Kidney epithelial cell (primary cell): ENCODE measurements at places on chromosomes 16 and 17. TPM values are rescaled to one million over a fixed set of nuclear protein-coding genes. Genes with fewer than 3 reads are reported as not detected.

The PRDM7 gene
- total RNA-seq = not detected in 2 replicates

The GPRC5B gene
- 11.2 and 14.0 TPM in 2 replicates for total RNA-seq

The MPP3 gene
- total RNA-seq = 4.1 and 13.2 TPM in 2 replicates

The RAPGEFL1 gene
- 2.3 and 3.4 TPM in 2 replicates for total RNA-seq

The FNDC8 gene
- total RNA-seq = not detected in 2 replicates

The BRD7 gene
- total RNA-seq = 51.7 and 61.3 TPM in 2 replicates

The PLCG2 gene
- total RNA-seq = 12.3 and 17.3 TPM in 2 replicates

The CNTNAP1 gene
- total RNA-seq = 5.8 and 7.0 TPM in 2 replicates

The HID1 gene
- 25.2 and 28.5 TPM in 2 replicates for total RNA-seq

The NPIPB13 gene
- total RNA-seq = 0.46 and 0.55 TPM in 2 replicates

The RDM1 gene
- total RNA-seq = not detected in 2 replicates

The BCAR1 gene
- total RNA-seq = 93.8 and 119 TPM in 2 replicates

The TMEM256 gene
- total RNA-seq = 66.9 and 77.1 TPM in 2 replicates

The PITPNM3 gene
- total RNA-seq = 1.6 and 2.2 TPM in 2 replicates

The ST6GALNAC2 gene
- total RNA-seq = 9.9 and 13.6 TPM in 2 replicates

The HIGD1B gene
- not detected in 2 replicates for total RNA-seq

The SF3B3 gene
- 103 and 140 TPM in 2 replicates for total RNA-seq

The CACNA1H gene
- total RNA-seq = 6.7 and 8.9 TPM in 2 replicates

The SLC52A1 gene
- total RNA-seq = 0.17 and 0.62 TPM in 2 replicates

The SMIM36 gene
- total RNA-seq = not detected in 2 replicates

The KCNH4 gene
- total RNA-seq = 0.14 TPM in 1 of 2 replicates, not detected in the other

The KRT28 gene
- not detected in 2 replicates for total RNA-seq

The UBE2G1 gene
- total RNA-seq = 42.2 and 57.3 TPM in 2 replicates

The TPSB2 gene
- not detected in 2 replicates for total RNA-seq
